Colonic mucosa (tissue), 4 donors: ENCODE measurements at places on chromosomes 7 and 10. TPM values are rescaled to one million over a fixed set of nuclear protein-coding genes. Genes with fewer than 3 reads are reported as not detected.
A peak's percentile ranks its signal among the peaks of the same experiment; 100 is the strongest.

The RBP4 gene
- 15.1 TPM for total RNA-seq

The STAG3 gene
- total RNA-seq = 1.4 TPM

The PARG gene
- 29.6 TPM for total RNA-seq

The INA gene
- 0.44 TPM for total RNA-seq

- DNase-seq = no peak
Observed at GRCh38 chr7:134761266-134761665, 18.2 kb upstream of the CALD1 start.

DNA sequence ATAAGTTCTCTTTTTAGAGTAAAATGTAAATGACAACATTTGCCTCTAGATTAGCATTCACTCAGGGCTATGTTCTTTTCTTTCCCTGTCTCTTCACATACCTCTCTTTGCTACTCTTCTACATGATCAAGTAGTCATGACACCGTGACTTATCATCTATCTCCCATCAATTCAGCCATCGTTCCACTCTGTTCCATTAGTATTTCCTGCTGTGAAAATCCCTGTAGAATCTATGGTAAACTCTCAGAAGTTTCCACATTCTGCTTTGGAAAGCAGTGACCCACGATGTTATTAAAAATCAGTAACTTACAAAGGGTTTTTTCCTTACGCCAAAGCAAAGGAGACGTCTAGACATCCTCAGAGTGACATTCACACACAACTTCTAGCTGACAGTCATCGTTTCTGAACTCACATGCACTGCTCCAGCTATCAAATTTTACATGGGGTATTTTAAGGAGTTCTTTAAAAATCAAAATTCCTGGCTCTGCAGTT, 135.6 kb downstream of the SEMA3C start:
- no peak for DNase-seq

GRCh38 chr7:123260428-123260960, 60.7 kb upstream of the SLC13A1 start:
- DNase-seq = peak; percentile 31

DNA sequence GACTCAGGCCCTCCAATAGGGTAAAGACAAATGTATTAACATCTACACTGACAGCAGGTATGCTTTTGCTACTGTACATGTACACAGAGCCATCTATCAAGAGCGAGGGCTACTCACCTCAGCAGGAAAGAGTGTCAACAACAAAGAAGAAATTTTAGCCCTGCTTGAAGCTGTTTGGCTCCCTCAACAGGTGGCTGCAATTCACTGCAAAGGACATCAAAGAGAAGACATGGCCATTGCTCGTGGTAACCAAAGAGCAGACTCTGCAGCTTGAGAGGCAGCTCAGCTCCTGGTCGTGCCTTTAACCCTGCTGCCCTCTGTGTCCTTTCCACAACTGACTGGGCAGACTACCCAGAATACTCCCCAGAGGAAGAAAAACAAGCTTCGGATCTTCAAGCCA, 5.1 kb downstream of the AKR1B15 start:
- no peak for DNase-seq

DNA sequence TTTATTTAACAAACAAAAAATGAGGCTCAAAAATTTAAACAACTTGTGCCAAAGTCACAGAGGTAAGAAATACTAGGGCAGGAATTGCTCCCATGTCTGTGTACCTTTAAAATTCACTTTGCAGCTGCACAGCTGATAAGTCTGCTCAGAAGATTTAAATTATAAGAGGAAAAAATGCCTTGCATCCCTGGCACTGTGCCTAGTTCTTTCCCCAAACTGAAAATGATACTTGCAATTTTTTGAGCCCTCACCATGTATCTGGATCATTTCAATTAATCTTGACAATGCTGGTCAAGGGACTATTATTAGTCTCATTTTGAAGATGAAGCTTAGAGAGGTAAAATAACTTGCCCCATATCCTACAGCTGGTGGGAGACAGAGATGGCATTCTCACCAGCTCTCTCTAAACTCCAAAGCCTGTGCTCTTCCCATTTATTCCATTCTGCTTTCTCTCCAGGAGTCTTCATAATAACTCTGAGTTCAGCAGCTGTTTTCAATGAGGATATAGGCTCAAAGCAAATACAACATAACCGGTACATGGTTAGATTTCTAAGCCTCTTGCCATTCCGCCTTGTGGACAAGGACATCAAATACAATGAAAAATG, 350.5 kb upstream of the LRRTM3 start:
- no peak for DNase-seq

GRCh38 chr10:73950155-73950948, 39.4 kb downstream of the PLAU start:
- DNase-seq = no peak

DNA sequence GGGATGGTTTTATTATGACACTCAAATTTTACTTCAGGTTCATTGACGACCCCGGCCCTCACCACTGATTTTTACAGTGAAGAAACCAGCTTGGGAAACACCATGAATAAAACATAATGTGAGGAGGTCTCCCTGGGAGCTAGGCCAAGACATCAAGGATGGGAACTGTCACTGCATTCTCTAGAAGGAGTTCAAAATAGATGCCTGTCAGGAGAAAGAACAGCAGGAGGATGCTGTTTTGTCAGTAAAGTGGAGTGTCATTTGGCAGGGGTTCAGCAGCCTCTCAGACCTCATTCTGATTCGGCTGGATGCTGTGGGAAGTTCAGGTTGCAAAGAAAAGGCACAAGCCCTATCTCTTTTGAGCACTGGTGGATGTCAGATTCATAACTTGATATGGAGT, 360.3 kb upstream of the C7orf33 start:
- DNase-seq = no peak

DNA sequence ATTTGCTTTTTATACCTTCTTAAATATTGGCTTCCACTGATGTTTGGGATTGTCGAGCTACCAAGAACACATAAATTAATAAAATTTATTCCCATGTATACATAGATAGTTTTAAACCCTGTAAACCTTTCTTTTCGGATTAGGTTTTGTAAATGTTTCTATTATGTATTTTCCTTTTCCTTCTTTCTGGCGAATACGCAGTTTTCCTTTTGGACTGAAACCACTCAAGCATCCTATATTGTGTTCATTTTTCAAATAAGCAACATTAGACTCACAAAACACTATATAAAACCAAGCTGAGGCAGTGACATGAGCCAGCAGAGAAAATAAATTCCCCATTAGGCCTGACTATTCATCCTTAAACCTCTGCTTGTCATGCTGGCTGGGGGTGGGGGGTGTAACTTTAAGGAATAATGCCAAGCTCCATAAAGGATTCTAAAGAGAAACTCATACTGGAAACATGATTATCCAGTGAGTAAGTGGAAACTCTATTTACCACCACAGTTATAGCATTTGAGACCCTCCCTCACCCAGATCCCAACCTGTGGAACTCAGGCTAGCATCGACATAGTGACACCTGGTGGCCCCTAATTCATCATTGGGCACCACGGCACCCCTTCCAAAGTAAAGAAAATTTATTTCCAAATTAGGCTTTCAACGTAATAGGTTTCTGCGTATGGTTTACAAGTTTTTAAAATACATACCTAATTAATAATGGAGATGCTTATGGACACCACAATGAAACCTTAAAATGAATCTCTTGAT, 86.5 kb upstream of the CELF2 start:
- no peak for DNase-seq

DNA sequence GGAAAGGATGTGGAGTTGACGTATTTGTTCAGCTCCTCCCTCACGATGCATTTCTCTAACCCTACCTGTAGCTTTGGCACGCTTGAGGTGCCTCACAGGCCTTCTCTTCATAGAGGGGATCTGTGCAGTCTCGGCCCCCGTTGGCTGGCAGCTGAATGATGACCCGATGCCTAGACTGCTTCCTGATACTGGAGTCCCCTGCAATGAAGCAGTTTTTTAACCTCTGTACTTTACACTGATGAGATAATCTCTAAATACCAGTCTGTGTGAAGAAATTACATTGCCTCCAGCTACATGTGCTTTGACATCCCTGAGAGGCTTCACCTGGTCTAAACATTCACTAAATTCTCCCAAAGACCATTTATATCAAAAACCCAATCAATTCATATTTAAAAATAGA, 370.1 kb downstream of the THSD7A start:
- no peak for DNase-seq

DNA sequence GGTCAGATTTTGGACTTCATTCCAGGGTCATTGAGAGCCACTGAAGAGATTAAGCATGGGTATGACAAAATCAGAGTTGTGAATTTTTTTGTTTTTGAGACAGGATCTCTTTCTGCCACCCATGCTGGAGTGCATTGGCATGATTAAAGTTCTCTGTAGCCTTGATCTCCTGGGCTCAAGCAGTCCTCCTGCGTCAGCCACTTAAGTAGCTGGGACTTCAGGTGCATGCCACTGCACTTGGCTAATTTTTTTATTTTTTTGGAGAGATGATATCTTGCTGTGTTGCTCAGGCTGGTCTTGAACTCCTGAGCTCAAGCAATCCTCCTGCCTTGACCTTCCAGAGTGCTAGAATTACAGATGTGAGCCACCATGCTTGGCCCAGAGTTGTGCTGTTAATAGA, 52.5 kb upstream of the GLCCI1 start:
- no peak for DNase-seq

DNA sequence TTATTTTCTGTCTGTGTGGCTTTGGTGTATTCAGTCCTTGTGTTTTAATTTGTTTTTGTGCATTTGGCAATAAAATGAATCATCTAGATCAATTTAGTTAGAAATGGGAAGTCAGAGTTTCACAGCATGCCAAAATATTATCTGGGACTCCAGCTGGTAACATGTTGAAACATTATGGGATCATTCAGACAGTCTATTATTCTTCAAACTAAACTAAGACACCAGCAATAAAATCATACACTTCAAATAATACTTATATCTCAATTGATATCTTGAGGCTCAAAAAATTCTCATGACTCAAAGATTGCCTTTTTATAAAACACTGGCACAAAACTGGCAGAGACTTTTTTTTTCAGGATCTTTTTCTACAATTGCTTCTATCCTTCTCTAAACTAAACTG, 5.8 kb upstream of the RP9 start:
- no peak for DNase-seq

GRCh38 chr10:26274391-26274790, 57.8 kb downstream of the GAD2 start:
- no peak for DNase-seq

- no peak for DNase-seq
Observed at GRCh38 chr7:2794836-2795636, 49.1 kb downstream of the GNA12 start.

DNA sequence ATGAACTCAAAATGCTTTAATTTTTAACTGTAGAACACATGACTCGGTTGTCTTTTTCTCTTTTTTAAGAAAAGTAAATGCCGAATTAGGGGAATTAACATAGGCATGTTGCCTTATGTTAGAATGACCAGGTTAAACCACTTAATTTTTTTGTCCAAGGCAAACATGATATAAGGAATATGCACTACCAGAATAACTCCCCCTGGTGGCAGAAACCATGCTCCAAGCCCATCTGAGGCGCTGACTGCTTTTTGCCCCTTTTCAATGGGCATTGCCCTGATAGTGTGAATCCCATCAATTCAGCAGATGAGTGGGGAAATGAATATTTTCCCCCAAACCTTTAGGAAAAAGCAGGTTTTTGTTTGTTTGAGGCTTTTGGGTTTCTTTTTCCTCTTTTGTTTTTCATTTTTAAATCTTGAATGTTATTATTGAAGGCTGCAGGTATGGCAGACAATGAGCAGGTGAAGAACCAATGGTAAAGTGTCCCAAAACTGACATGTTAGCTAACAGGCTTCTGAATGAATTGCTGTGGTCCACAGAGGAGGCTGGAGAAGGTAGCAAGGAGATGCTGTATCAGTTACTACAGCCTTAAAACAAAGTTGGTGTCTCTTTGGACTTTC, 284.3 kb downstream of the SORCS3 start:
- DNase-seq = peak; percentile 25

- no peak for DNase-seq
Observed at GRCh38 chr10:110779489-110779888, 92.2 kb upstream of the PDCD4 start.

GRCh38 chr10:99770408-99771045, 11.9 kb upstream of the ABCC2 start:
- DNase-seq = no peak

GRCh38 chr7:37398403-37398802, 50.3 kb downstream of the ELMO1 start:
- no peak for DNase-seq
